ENCODE measurements at places on chromosomes 13 and 19.

GRCh38 chr19:40523322-40524047, 53.2 kb upstream of the SHKBP1 start:
- no peak for DNase-seq

- DNase-seq: no peak
These were observed 8.7 kb upstream of the SERPINE3 start for GRCh38 chr13:51330791-51331190.

DNA sequence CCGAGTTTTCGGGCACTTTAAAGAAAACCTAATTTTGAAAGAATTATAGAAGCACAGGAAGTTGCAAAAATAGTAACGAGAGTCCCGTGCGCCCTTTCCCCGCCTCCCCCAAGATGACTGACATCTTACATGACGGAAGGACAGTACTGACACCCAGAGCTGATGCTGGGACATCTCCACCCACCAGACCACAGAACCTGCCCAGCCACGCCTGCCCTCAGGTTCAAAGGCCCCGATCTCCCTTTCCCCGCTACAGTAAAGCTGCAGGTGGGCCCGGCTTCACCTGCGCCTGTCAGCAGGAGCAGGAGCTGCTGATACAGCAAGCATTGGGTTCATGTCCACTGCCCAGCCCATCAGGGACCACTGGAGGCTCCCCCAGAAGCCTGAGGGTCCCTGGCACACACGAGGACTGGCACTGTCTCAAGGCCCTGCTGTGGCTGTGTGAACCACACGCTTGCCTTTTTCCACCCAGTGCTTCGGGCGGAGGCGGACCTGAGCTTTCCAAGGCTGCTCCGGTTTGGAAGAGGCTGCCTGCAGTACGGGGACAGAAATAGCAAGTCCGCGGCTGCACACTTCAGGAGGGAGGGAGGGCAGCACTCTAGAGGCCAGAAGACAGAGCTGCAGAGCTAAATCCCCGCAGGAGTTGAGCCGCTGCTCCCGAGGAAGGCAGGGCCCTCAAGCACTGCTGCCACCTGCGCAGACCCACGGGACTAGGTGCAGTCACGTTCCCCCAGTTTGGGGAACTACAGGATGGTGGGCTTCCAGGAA, 8.7 kb downstream of the MAP2K2 start:
- DNase-seq: peak; percentile 50

DNA sequence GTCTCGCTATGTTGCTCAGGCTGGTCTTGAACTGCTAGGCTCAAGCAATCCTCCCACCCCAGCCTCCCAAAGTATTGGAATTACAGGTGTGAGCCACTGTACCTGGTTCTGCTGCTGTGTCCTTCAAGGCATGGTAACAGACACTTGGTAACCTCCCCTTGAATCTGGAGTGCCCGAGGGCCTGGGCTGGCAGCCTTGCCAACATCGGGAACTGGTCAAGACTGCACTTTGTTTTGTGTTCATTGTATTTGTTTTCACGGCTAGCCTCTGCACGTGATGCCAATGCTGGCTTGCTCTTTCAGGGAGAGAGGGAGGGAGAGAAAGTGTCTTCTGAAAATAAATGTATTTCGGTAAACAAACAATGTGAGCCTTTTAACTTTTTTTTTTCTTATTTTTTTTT, 12.0 kb downstream of the CERS4 start:
- DNase-seq: no peak

DNA sequence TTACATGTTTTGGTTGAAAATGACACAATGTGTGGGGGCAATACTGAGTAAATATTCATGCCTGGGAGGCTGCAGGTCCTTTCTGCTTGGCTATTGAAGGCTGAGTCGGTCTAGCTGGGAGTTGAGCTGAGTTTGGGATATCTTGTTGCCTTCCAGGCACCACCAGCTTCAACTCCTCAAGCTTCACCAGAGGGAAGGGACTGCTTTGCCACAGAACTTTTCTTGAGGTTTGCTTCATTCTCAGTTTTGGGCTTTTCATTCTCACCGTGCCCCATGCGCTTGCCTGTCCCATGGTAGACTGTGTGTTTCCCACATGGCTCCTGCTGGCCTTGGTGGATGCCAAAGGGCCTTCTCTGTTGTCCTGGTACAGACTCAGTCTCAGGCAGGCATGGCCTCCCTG, 198.2 kb upstream of the SOX1 start:
- no peak for DNase-seq

DNA sequence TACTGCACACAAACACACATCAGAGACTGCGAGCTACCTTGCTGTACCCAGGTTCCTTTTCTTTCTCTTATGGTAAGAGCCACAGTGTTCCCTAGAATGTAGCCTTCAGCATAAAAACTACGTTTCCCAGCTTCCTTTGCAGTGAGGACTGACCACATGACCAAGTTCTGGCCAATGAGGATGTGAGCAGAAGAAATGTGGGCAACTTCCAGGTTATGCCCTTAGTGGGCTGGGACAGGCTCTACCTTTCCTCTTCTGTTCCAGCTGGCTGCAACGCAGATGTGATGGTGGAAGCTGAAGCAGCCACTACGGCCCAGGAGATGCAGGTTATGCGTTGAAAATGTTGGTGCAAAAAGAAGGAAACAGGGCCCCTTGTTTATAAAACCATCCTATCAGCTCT, 27.5 kb downstream of the VRK3 start:
- no peak for DNase-seq

GRCh38 chr13:35603593-35604285, 127.2 kb upstream of the MAB21L1 start:
- DNase-seq: no peak

DNA sequence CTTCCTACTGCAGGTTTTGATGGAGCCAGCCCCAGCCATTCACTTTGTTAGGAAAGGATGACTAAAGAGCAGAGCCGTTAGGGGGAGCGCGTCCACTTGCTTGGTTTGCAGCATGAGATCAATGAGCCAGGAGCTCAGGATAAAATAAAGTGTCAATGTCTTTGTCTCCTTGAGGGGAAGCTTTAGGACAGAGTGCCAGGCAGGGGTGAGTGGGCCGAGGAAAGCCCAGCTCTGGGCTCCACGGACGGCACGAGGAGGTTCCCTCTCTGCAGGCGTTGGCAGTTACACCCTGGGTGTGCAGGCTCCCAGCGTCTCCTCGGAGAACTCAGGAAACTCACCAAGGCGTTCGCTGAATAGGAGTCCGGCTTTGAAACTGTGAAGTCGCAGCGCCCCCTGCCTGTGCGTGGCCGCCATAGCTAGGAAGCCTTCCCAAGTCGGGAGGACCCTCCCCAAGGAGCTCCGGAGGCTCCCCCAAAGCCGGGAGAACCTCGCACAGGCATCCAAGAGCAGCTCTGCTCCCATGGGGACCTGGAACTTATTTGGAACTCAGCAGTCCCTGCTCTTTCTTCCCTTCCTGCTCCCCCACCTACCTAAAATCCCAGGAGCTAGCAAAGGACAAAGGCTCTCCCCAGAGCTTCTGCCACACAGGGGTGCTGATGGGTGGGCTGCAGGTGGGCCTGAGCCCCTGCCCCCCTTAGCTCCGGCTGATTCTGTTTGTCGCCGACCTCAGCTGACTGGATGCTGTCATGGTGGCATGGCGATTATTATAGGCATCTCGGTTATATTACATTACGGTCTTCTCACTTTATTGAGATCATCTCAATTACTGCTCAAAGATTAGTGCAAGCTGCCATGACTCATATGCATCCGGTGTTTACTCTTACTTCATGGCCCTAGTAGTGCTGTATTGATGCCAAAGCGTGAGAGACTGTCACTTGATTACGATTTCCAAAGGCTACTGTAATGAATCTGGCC, 34.4 kb downstream of the GSX1 start:
- peak; percentile 39 for DNase-seq

- DNase-seq: no peak
These were observed 482.0 kb downstream of the PCDH20 start for GRCh38 chr13:60933638-60934037.

DNA sequence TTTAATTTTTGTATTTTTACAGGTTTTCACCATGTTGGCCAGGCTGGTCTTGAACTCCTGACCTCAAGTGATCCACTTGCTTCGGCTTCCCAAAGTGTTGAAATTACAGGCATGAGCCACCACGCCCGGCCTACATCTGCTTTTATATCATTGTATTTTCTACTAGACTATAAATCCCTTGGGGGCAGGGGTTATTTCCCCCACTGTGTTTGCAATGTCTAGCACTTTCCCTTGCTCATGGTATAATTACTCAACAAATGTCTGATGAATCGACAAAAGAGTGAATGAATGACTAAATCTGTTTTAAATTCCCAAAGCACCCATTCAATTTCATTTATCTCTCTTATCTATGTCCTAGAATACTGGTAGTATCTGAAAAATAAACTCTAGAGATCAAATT, 244.5 kb upstream of the CSNK1A1L start:
- DNase-seq: no peak

- DNase-seq: no peak
These were observed 25.1 kb downstream of the CEACAM4 start for GRCh38 chr19:41601771-41602170.

GRCh38 chr19:37217480-37217774, 587 bp upstream of the ZNF383 start:
- DNase-seq: no peak

- DNase-seq: no peak
These were observed 24.0 kb downstream of the ALG5 start for GRCh38 chr13:36975172-36975571.

DNA sequence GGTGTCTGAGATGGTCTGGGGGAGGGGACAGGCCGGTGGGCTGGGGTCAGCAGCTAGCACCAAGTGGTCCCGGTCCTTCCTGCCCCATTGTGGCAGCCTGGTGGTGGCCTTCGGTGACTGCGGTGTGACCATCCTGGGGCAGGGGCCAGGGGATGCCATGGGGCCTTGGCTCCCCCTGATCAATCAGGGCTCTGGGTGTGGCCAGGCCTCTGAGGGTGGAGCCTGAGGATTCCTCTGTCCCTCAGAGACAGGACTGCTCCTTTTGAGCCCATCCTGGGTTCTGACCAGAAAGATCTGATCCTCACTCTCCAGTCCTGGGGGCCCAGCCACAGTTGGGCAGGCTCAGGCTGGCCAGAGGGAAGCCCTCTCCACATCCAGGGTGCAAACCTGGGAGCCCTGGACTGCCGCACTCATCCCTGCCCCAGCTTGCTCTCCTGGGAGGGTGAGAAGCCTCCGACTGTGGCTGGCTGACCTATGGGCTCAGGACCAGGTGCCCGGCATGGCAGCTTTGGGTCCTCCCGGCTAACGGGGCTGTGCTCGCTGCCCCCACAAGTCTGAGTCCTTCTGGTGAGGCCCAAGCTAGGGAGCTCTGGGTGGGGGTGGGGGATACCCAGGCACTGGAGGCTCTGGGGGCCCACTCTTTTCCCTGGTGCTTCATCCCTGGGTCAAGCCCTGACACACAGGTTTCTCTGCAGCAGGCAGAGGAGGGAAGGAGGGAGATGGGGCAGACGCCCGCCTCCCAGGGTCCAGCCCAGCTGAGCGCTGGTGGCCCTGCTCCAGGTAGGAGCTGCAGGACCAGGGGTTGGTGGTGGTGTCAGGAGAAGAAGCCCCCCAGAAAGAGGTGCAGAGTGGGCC, 59.5 kb downstream of the IER2 start:
- DNase-seq: no peak

- DNase-seq: no peak
These were observed 28.3 kb upstream of the ZNF507 start for GRCh38 chr19:32317086-32317485.

- DNase-seq: no peak
These were observed 158.0 kb downstream of the KCTD15 start for GRCh38 chr19:33954686-33955085.

DNA sequence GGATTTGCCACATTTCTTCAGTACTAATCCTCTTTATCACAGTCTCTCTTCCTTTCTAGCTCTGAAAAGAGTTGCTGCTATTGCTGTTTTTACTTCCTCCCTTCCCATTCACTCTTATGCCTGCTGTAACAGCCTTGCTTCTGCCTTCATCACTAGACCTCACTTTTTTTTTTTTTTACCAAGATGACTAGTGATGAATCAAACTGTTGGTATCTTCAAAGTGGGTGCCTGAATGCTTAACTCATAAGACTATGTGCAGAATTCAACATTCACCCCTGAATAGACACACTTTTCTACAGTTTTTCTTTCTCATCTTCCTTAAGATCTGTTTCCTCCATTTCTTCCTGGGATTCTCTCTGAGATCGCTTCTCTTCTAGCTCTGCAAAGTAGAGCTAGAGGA, 217.2 kb upstream of the HTR2A start:
- DNase-seq: no peak

DNA sequence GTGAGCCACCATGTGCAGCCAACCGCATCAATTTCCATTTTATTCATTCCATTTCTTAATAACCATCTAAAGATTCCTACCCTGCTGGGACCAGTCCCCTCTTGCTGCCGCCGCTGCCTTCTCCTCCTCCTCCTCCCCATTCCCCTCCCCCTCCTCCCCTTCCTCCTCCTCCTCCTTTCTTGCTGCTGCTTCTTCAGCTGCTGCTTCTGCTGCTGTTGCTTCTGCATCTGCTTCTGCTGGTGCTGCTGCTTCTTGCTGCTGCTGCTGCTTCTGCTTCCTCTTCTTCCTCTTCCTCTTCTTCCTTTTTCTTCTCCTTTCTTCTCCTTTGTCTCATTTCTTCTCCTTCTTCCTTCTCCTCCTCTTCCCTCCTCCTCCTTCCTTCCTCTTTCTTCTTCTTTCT, 20.0 kb upstream of the SPRYD7 start:
- DNase-seq: no peak

DNA sequence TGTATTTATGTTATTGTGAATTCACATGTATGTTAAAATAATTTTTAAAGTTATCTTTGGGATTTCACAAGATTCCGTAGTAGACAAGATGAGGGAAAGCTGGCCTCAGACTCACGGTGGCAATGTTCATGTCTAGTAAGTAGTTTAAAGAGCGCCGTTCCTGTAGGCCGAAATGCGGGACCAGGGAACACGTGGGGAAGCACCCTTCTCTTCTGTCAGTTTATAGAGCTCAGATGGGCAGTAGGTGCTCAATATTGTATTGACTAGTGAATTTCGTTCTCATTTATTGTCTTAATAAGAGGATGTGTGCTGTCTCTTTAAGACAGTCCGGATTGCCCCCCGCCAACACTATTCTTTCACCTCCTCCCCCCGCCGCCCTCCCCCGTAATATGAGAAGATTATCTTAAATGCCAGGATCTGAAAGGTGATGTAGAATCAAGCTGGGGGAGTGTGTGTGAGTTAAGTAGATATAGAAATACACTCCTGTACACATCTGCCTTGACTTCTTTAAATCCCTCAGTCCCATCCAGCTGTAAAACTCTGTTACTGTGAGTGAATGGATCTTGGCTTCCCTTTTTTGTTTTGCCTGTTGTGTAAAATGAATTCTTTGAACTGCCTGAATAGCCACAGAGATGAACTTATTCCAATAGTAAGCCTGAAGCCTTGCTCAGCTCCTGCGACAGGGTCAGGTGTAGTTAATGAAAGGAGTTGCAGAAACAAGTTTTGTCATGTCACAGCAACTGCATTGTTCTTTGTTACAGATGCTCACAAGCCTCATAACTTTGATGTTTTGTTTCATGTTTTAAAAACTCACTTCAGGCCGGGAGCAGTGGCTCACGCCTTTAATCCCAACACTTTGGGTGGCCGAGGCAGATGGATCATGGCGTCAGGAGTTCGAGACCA, 1.3 kb downstream of the LAMP1 start:
- DNase-seq: no peak

DNA sequence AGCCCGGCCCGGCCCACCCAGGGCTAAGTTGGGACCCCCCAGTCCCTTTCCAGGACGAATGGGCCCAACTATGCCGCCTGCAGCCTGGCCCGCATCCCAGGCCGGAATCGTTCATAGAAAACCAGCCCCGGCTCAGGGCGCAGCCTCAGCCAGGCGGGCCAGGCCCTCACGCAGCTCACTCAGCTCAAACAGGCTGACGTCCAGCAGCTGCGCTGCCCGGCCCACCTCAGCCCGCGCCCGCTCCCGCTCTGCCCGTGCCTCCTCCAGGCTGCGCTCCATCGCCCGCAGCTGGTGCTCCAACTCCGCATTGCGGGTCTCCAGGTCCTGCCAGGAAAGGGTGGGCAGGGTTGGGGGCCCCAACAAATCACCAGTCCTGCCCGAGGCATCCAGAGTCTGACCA, 9.8 kb downstream of the DDX49 start:
- no peak for DNase-seq

Measured in effector CD8-positive, alpha-beta T cell (primary cell).